ENCODE measurements at places on chromosomes 13 and 19.
A peak's percentile ranks its signal among the peaks of the same experiment; 100 is the strongest.

- DNase-seq, result no peak
Measured at GRCh38 chr13:72686766-72687165, 40.7 kb downstream of the MZT1 start.

- no peak for DNase-seq
Measured at GRCh38 chr19:28292822-28293500, 920.0 kb downstream of the UQCRFS1 start.

DNA sequence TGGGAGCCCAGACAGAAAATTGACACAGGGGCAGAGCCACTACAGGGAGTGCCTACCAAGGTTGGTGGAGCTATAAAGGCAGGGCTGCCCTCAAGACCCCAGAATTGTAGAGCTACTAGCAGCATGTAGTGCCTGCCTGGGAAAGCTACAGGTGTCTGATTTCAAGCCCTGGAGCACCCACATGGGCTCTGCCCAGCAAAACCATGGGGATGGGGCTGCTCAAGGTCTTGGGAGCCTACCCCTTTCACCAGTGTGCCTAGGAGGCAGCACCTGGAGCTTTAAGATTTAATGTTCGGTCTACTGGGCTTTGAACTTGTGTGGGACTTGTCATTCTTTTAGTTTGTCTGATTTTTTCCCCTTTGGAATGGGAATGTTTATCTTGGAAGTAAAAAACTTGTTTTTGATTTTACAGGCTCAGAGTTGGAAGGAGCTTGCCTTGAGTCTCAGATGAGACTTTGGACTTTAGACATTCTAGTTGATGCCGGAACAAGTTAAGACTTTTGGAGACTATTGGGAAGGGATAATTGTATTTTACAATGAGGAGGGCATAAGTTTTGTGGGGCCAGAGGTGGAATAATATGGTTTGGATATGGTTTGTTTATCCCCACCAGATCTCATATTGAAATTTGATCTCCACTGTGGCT is 45.1 kb downstream of the ALOX5AP start:
- no peak for DNase-seq

- DNase-seq, result no peak
Measured at GRCh38 chr19:40387155-40387554, 2.8 kb downstream of the HIPK4 start.

DNA sequence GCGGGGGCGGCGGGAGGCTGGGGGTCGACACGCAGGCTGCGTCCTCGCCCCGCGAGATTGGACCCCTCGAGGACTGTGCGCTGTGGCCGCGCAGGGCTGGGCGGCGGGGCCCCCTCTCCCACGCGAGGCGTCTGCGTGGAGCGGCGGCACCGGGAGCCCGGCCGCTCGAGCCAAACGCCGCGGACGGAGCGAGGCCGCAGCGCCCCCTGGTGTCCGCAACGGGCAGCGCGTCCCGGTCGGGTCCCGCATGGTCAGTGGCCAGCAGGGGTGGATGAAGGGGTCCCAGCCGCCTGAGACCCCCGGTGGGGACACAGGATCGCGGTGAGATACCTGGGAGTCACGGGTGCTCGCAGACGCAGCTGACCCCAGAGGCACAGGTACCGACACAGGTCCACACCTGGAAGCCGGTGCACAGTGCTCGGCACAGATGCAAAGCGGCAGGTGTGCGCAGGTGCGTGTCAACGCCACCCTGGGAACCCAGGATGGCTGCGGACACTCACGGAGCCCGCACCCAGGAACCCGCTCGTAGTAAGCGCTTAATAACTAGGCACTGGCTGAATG is 2.1 kb upstream of the CIRBP start:
- DNase-seq, result peak; percentile 75

GRCh38 chr19:15419413-15420025 is 731 bp upstream of the AKAP8L start:
- no peak for DNase-seq

DNA sequence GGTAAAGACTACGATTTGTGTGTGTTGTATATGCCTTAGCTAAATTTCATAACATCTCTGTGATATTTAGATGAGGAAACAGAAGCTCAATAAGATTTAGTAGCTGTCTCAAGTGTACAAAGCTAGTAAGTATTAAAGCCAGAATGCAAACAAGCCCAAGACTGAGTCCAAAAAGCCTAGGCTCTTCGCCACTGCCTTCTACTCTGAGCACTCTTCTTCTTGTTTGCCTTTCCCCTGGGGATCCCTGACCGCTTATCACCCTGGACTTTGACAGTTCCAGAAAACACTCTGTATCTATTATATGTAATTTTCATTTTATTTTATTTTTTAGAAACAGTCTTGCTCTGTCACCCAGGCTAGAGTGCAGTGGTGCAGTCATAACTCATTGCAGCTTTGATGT is 5.8 kb downstream of the TM9SF2 start:
- DNase-seq, result no peak

GRCh38 chr19:17370026-17370587 is 7.0 kb downstream of the PLVAP start:
- no peak for DNase-seq

GRCh38 chr13:27005556-27005955 is 166.1 kb downstream of the USP12 start:
- no peak for DNase-seq

GRCh38 chr13:44230736-44231135 is 142.9 kb upstream of the SERP2 start:
- DNase-seq, result no peak

GRCh38 chr13:42699912-42700311 is 81.5 kb upstream of the FAM216B start:
- DNase-seq, result no peak

GRCh38 chr13:72931311-72931710 is 127.5 kb upstream of the KLF5 start:
- no peak for DNase-seq

- no peak for DNase-seq
Measured at GRCh38 chr19:15422296-15423075, 3.7 kb upstream of the AKAP8L start.

DNA sequence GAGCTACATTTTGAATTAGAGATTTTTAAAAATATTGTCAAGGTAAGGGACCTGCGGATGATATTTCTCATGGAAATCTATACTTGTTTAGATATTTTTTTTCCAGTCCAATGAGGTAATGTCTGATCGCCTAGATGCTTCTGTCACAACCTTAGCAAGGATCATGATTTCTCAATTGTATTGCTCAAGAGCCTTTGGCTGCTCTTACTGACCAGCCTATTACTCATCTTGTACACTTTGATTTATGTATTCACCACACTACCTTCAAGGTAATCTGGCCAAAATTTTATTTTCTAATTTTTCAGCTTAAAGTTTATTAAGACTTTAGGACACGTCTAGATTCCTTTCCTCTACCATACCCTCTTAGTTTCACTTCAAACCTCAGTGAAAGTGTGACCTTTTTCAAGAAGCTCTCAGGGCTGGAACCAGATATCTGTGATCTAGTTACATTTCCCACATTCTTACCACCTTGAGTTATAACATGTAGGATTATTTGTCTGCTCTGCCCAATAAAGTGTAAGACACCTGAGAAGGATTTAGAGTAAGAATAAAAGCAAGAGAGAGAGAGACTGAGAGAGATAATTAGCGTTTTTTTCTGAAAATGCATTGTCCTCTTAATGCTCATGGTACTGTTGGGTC is 197.1 kb downstream of the ITGBL1 start:
- no peak for DNase-seq

DNA sequence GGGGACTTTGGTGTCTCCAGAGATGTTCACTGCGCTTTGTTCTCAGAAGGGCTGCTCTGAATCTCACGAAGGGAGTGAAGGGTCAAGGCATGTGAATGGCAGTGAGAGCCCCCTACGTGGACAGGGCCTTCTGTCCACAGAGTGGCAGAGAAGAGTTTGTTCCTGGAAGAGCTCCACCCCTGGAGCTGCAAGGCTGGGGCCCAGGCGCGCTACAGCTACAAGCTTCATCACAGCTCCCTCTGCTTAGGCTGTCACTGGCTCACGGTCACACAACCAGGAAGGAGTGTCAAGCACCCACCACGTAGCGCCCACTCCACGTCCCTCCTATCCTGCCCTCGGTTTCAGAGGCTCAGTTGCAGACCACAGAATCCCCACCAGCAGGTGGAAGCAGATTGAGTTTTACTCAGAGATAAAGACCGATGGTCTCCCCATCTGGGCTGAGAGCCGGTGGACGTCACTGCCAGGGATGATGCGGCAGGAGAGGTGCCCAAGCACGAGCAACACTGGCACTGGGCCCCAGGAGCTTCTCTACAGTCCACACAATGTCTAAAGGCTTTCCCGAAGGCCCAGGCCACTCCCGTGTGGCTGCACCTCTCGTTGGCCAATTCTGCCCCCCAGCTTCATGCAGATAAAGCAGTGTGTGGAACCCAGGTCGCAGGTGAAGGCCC is 23.0 kb upstream of the TFDP1 start:
- no peak for DNase-seq

DNA sequence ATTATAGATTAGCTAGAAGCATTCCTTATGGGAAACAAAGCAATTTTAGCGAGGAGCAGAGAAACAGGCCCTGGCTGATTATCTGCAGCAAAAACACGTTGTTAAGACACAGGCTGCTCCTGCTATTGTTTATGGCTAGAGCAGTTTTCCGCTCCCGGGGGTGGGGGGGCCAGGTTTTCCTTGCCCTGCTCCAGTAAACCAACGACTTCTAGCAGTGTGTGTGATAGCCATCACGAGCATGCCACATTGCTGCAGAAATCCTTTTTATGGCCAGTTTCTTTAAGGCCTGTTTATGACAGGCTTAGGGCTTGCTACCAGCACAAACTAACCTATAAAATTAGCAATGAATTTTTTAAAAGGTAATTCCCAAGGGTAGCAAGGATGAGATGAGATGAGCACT is 18.4 kb upstream of the IL17D start:
- DNase-seq, result no peak

DNA sequence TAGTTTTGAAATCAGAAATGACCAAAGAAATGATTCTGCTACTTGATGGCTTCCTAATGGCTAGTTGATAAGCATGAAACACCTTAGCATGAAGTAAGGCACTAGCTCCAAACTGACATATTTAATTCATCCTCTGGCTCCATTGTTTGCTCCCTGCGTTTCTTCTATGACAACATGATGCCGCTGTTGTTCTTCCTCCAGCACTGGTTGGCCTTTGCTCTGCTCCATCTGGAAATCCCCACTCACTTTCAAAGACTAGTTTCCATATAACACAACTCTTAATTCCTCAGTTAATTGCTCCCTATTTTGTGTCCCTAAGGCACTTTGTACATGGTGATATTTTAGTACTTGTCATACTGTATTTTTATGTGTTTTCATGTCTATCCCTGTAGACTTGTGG is 151.6 kb downstream of the GPC6 start:
- DNase-seq, result no peak
